ENCODE measurements at places on chromosomes 5 and 9.

DNA sequence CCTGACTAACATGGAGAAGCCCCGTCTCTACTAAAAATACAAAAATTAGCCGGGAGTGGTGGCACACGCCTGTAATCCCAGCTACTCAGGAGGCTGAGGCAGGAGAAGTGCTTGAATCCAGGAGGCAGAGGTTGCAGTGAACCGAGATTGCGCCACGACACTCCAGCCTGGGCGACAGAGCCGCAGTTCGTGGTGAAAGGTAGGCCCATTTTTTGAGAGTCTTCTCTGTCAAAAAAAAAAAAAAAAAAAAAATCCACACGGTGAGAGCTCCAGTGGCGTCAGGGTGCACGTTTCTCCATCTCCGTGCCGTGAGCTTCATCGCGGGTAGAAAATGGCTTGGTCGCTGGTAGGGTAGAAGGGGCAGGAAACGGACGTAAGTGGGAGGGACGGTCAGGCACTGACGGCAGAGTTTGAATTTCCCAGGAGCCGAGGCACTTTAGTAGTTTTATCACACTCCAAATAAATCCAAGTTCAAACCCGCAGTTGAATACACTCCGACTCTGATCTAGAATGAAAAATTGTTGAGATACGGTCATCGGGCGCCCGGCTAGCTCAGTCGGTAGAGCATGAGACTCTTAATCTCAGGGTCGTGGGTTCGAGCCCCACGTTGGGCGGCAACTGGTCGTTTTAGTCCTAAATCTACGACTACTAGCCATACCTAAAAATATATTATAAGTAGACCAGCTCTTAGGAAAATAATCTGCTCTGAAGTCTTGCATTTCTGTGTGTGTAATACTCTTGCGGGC is 2.4 kb upstream of the TRIM7 start:
- DNase-seq, result peak; percentile 87

GRCh38 chr5:74143151-74143550 is 497.4 kb downstream of the ENC1 start:
- no peak for DNase-seq

DNA sequence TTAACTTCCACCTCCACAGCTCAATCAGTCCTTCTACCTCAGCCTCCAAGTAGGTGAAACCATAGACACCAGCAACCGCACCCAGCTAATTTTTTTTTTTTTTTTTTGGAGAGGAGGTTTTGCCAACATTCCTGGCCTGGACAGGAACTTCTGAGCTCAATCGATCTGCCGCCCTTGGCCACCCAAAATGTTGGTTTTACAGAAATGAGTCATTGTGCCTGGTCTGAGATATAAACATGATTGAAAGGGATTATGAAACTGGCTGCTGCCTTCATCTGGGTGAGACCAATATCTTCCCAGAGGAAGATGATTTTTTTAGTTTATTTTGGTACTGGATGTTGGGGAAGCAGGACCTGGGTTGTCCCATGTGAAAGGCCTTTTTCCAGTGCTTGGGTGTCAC is 9.2 kb downstream of the TAF11L12 start:
- DNase-seq, result no peak

GRCh38 chr5:72314571-72315172 is 5.4 kb downstream of the MRPS27 start:
- DNase-seq, result no peak

DNA sequence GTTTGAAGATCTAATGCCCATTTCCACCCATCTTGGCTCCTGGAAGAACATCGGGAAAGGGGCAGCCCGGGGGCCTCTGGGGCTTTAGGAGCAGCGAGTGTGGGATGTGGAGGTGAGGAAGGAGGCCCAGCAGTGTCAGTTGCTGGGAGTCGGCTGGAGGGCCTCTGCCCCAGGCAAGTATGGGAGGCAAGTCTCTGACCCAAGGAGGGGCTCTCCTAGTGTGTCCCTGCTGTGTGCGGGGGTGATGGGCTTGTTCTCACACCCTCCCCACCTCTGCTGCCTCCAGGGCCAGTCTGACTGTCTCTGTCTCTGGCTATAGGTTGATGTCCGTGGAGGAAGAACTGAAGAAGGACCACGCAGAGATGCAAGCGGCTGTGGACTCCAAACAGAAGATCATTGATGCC is 129.7 kb downstream of the DAB2IP start:
- DNase-seq, result no peak
